COLO829 (cell line): ENCODE measurements at places on chromosomes 4 and X.

DNA sequence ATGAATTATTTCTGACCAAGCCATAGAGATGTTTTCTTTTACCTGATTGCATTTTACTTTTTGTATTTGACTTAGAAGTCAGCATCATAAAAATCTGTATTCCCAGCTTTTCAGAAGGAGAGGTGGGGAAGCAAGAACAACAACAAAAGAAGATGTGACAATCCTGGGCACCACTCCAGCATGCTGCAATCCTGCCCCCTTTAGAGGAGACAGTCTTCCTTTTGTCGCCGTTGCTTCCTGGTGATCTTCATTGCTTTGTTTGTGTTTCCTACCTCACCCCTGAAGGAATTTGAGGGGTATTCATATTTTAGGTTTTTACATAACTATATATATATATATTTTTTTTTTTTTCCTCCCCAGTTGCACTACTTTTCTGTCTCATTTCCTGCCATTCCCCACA lies 3.7 kb downstream of the QRFPR start:
- DNase-seq: no peak

DNA sequence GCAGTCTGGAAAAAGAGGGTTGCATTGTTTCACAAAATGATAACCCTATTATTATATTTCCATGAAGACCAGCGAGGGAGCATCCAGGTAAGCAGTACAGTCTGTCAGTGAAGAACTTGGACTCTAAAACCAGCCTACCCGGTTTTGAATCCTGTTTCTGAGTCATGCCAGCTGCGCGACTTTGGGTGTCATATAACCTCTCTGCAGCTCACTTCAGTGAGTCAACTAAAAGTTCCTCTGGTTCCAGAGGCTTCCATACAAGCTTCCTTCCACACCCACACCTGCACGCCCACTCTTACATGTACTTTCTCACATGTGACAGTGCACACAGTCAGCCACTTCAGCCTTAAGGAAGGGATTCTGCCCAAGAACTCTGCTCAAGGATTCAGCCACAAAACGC lies 49.8 kb upstream of the PRPS2 start:
- DNase-seq: no peak

DNA sequence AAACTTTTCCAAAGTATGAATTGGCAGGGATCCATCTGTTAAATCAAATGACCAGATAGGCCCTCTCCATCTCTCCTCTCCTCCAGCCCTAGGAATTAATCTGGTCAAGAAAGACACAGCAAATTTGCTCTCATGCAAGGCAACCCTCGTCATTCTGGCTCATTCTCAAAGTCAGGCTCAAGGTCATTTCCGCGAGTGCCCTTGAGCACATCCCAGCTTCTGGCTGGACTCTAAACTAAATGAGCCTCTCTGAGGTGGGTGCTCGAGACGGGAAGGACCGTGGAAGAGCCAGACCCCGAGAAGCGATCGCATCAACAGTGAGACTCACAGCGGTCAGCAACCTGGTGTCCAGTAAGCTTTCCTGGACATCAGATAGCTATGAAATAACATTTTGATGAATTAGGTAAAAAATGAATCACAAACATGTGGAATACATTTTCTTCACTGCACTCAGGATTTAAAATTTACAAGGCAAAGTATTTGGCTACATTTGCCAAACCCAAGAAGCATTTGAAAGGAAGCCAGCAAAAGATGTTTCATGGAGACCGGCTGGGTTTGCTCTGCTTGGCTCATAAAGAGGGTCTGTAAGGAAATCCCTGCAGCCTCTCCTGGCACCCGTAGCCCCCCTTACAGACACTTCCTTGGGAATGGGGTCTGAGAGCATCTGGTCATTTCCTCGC lies 121.0 kb downstream of the ENPP6 start:
- no peak for DNase-seq

DNA sequence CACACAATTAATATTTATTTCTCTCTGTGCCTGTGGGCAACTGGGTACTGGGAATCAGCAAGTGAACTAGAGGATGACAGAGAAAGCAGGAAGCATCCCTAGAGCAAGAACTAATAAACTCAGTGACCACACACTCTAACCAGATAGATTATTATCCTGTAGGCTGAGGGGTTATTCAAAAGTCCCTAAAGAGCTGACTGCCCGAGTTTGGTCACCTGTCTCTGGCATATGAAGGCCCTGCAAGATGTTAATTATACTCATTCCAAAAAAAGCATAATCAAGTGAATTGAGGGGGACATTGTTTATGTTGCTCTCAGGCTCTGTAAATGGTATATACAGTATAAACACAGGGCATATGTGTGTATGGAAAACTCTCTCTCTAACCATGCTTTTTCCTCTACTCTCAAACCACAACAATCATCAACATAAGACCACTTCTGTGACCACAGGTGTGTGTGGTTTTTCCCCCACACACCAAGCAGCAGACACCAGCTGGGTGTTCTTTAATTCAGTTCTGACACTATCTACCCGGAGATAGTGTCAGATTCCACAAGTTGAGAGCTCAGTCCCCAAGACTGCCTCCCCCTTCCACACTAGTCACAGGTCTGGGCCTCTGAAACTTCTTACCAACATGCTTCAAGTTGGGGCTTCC lies 6.2 kb upstream of the HPSE start:
- no peak for DNase-seq

- DNase-seq: no peak
Measured at GRCh38 chr4:2843941-2844584, 419 bp downstream of the ADD1 start.

- DNase-seq: no peak
Measured at GRCh38 chrX:75228854-75229253, 45.0 kb upstream of the UPRT start.

- no peak for DNase-seq
Measured at GRCh38 chr4:23374259-23374658, 515.6 kb downstream of the PPARGC1A start.

GRCh38 chr4:26135331-26135730 lies 185.5 kb upstream of the RBPJ start:
- no peak for DNase-seq

- DNase-seq: no peak
Measured at GRCh38 chr4:99383833-99384392, 31.4 kb upstream of the ADH1C start.

GRCh38 chr4:82579932-82580331 lies 18.1 kb upstream of the TMEM150C start:
- DNase-seq: no peak

DNA sequence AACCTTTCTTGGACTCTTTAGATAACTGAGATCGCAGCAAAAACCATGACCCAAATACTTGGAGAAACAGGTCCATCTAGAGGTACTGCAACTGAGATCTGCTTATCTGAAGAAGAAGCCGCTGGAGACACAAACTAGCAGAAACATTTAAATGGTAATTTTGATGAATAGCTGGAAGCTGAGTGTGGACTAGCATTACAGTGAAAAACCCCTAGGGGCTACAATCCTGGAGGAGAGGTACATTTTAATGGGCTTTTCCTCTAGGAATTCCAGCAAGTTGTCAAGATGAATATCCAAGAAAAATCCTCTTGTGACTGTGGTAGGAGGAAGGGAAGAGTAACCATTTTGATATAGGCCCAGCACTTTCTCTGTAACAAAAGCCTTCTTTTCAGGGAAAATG lies 592.5 kb upstream of the GRIA3 start:
- no peak for DNase-seq

GRCh38 chr4:15658781-15659180 lies 3.6 kb upstream of the FBXL5 start:
- DNase-seq: no peak

GRCh38 chr4:85420831-85421230 lies 54.1 kb upstream of the ARHGAP24 start:
- no peak for DNase-seq

DNA sequence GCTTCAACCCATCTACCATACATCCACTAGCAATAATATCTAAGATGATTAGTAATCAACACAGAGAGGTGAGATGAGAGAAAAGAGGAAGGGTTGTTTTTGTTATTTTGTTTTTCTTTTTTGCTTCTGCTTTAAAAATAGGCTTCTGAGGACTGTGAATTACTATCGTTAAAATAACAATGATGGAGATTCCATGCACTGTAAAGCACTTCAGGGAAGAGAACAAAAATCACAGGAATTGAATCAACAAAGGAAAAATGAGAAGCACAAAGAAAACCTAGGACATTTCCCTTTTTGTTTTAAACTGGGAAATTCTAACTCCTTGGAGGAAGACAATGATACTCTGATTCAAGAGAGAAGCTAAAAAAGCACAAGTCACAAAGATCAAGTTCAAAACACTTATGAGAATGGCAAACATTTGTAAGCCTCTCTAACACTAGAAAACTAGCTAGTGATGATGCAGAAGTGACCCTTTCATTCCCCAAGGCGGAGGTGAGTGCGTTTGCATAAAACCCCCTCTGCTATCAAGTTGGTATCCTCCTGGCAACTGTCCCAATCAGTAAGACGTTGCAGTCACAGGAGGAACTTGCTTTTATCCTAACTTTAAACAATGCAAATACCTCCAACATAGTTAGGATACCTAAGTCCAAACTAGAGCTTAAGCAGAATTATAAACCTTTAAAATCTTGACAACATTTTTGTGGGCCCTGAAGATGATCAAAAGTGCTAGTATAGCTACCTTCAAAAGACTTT lies 308.5 kb downstream of the CAMK2D start:
- DNase-seq: no peak

GRCh38 chr4:156294577-156294976 lies 340.9 kb upstream of the CTSO start:
- peak; percentile 26 for DNase-seq

DNA sequence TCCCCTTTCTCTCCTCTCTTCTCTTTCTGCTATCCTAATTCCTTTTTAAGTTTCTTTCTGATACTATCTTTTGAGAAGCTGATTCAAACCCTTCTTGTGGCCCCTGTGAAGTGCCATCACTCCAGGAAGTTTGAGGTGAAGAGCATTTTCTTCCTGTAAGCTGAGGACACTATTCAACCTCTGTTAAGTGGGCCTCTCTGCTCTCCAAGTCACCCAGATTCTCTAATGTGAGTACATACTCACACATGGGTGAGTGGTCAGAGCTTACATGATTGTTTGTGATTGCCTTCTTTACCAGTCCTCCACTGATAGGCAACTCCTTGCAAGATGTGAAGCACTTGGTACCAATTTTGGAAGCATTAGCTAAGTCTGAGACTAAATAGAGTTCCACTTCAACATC lies 18.4 kb upstream of the SMIM10L2A start:
- DNase-seq: no peak

GRCh38 chr4:25104591-25104990 lies 55.7 kb downstream of the SEPSECS start:
- no peak for DNase-seq

GRCh38 chr4:69787879-69788278 lies 27.5 kb upstream of the SULT1B1 start:
- DNase-seq: no peak

DNA sequence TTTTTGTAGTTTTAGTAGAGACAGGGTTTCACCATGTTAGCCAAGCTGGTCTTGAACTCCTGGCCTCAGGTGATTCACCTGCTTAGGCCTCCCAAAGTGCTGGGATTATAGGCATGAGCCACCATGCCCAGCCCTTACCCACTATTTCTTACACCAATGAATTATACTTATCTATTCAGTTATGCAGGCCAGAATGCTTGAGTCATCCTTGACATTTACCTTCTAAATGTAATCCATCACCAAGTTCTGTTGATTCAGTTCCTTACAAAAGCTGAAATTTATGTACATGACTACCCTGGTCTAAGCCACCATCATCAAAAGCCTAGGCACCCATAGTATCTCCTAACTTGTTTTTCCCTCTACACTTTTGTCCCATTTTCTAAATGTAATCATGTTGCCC lies 585.7 kb downstream of the IL15 start:
- no peak for DNase-seq

DNA sequence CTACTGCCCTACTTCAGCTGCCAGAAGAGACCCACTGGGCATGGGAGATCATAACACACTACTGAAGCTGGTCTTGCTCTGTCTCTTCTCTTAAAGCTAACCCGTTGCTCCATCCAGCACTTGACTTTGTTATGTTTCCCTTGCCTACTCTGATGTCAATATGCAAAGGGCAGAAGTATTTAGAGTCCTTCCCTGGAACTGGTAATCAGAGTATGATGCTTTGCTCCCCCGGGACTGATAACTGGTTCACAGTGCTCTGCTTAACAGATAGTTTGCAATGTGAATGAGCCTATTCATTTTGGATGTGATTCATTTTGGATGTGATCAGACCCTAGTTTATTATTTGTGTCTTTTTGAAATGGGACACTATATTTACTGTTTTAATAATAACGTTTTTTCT lies 12.3 kb upstream of the UCP1 start:
- peak; percentile 97 for DNase-seq

GRCh38 chr4:17232566-17233253 lies 279.2 kb downstream of the QDPR start:
- peak; percentile 2 for DNase-seq

- DNase-seq: no peak
Measured at GRCh38 chr4:183295711-183296110, 24.4 kb downstream of the CLDN22 start.

DNA sequence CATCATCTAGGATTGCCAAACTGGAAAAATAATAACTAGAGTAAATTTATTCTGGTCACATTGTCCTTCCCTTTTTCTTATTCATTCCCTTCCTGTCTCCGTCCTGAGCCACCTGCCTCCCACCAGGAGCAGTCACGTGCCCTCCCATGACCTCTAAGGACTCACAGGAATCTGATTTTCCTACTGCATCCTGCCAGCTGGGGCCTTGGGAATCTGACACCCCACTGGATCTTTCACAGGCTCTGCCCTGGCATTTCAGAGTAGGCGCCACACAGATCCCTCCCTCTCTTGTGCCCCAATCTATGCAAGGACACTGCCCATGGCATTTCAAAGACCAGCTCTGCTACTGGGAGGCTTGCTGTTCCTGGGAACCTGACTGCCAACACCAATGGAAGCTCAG lies 520.5 kb downstream of the PPARGC1A start:
- DNase-seq: no peak

DNA sequence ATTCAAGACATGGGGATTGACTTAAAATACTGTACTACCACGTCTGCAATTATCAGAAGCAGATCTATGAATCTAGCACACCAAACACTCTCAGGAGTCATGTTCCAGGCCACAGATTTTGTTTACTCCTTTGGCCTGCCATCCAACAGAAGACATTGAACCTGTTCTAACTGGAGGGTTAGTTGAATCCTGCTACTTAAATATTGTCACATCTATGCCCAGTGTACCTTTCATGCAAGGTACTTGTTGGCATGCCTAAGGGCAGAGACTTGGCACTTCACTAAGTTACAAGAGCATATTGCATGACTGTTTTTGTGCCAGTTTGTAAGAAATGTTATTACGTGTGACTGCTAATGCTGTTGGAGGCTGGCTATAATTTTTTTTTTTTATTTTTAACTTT lies 126.9 kb upstream of the BCOR start:
- DNase-seq: no peak
